Vagina (tissue), 2 donors: ENCODE measurements at places on chromosomes 2 and 18.

GRCh38 chr2:10659898-10660568, 29.7 kb downstream of the NOL10 start:
- no peak for DNase-seq

DNA sequence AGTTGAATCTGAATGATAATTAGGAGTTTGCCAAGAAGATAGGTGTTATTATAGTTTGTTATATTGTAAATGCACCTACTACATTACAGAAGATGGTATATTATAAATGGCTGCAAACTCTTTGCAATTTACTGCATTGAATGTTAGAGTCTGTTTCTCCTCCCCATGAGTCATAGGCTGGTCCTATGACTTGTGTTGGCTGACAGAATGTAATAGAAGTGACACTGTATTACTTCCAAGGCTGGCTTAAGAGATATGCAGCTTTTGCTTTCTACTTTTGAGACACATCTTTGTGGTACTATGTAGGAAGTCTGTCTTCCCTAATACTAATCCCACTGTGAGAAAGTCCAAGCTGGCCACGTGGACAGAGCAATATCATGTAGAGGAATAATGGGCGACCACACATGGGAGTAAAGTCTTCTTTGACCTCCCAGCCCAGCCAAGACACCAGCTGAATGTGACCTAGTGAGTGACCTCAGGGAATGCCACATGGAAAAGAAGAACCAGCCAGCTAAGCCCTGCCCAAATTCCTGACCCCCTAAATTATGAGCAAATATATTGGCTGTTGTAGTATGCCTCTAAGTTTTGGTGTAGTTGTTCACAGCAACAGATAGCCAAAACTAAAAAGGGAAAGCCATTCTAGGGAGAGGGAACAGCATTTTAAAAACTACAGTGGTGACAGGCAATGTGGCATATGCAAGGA, 6.8 kb upstream of the DDX1 start:
- DNase-seq = no peak

DNA sequence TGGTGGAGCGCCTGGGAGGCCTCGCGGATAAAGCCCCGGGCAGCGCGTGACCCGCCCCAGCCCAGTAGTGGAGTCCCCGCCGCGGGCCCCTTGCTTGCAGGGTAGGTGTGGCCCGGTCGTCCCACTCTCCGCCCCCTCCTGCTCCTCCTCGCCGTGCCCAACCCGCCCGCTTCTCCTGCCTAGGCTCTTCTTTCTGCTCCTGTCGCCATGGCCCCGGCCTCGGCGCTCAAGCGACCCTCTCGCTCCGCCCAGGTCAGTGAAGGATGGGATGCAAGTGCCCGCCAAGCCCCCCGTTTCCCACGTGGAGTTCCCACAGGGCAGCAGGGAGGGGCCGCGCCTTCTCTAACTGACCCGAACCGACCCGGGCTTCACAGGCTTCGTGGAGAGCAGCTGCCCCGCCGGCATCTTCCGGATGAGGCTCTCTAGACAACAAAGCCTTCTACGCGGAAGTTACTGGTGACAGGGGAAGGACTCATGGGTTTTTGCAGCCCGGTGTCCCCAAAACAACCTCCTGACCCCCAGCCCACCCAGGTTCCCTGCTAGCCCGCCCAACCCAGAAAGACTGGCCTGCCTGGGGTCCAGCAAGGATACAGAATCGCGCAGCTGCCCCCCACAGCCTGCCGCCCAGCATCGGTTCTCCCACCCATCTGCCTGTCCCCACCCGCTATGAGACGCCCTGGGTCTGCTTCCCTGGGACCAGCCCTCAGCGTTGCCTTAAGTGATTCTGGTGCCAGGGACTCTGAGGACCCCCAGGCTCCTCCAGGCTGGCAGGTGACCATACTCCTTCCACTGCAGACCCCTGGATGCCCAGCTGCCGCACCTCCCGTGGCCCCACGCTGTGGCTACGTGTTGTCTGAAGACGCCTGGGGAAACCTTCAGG, 32.8 kb downstream of the TTC32 start:
- no peak for DNase-seq

DNA sequence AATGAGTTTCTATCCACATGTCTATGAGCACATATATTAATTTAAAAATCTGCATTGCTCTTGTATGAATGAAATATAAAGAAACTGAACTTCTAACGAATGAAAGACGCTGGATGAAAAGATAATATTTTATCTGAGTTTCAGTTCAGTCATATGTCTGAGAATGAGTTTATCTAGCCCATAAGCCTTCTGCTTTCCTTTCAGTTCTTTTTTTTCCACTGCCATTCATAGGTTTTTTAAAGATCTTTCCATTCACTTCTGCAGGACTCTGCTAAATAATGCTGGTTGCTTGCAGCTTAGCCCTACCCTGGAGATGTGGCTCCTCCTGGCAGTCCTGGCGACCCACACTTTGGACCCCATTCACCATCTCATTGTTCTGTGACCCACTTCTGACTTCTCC, 109.0 kb downstream of the BCL2 start:
- no peak for DNase-seq

DNA sequence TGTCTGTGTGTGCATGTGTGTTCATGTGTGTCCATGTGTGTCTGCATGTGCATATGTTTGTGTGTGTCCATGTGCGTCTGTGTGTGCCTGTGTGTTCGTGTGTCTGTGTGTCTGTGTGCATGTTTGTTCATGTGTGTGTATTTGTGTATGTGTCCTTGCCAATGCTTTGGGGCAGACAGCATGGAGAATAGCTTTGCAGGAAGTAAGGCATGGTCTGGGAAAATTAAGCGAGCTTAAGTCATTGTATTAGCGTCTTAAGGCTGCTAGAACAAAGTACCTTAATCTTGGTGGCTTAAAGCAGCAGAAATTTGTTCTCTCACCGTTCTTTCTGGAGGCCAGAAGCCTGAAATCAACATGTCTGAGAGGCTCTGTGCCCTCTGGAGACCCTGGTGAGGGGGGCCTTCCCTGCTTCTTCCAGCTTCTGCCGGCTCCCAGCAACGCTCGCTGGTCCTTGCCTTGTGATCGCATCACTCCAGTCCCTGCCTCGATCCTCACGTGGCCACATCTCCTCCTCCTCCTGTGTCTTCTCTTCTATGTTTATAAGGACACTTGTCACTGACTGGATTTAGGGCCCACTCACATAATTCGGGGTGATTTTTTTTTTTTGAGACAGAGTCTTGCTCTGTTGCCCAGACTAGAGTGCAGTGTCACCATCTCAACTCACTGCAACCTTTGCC, 3.8 kb downstream of the NEU2 start:
- no peak for DNase-seq

- DNase-seq = no peak
Measured at GRCh38 chr2:116269040-116269439, 1545.5 kb upstream of the DDX18 start.

DNA sequence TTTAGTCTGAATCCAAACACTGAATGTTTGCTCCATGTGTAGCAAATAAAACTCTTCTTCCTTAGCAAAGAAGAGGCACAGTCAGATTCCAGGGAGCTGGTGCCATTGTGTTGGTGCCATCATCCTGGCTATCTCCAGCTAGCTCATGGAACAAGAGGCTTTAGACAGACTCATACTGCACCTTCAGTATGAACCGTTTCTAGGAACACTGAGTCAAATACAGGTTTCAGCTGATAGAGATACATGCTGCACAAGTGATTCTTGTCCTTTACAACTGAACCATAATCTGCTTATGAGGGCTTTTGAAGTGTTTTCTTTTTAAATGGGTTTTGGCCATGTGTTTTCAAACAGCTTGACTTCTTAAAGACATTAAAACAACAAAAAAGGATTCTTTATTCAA, 57.9 kb downstream of the DYNC1I2 start:
- no peak for DNase-seq

DNA sequence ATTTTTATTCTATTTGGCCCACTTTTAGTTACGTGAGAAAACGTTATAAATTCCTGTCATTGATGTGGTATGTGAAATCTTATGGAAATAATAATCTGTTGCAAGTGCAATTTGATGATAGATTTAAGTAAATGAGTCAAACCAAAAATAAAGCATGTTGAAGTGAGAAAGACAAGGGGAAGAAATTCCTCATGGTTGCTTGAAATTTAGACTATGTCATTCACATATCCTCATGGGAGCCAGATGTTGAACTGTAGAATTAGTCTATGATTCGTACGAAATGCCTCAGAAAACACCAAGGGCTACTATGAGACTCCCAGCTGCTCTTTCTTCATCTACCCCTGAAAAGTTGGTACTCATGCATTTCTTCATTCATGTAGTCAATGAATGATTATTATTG, 55.7 kb downstream of the KLHL14 start:
- DNase-seq = no peak

GRCh38 chr2:62014102-62014501, 108.6 kb downstream of the COMMD1 start:
- no peak for DNase-seq

DNA sequence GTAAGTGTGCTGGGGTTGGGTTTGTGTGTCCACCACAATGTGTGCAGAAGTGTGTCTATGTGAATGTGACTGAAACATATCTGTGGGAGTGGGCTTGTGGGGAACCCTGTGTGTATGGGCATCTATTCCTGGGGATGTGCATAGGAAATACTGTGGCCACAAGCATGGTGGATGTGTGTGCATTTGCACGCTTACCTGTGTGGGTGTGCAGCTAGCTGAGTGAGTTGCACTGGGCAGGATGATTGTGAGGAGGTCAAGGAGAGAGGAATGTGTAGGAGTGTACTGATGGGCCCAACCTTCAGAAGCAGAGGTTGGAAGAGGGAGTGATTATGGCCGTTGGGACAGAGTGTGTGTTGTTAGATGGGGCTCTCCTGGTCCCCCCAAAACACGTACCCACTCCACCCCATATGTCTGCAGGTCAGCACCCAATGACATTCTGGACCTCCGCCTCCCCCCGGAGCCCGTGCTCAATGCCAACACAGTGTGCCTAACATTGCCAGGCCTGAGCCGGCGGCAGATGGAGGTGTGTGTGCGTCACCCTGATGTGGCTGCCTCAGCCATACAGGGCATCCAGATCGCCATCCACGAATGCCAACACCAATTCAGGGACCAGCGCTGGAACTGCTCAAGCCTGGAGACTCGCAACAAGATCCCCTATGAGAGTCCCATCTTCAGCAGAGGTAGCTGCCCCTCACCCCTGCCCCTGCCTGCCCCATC, 1.2 kb downstream of the WNT10A start:
- DNase-seq = no peak

DNA sequence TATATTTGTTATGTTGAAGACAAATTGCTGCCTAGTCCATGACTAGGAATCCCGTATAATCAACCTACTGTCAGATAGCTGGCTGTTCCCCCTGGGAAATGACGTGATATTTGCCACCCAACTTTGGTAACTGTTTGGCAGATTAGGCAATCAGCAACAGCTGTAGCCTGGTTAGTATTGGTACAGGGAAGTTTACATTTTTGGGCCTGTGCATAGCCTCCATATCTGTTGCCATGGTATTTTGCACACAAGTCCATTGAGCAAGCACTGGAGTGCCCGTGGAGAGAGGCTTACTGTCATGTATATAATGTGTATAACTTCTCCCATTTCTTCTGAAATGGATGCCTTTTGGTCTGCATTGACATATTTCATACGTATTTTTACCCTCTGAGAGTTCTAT, 27.7 kb downstream of the BIRC6 start:
- DNase-seq = no peak

DNA sequence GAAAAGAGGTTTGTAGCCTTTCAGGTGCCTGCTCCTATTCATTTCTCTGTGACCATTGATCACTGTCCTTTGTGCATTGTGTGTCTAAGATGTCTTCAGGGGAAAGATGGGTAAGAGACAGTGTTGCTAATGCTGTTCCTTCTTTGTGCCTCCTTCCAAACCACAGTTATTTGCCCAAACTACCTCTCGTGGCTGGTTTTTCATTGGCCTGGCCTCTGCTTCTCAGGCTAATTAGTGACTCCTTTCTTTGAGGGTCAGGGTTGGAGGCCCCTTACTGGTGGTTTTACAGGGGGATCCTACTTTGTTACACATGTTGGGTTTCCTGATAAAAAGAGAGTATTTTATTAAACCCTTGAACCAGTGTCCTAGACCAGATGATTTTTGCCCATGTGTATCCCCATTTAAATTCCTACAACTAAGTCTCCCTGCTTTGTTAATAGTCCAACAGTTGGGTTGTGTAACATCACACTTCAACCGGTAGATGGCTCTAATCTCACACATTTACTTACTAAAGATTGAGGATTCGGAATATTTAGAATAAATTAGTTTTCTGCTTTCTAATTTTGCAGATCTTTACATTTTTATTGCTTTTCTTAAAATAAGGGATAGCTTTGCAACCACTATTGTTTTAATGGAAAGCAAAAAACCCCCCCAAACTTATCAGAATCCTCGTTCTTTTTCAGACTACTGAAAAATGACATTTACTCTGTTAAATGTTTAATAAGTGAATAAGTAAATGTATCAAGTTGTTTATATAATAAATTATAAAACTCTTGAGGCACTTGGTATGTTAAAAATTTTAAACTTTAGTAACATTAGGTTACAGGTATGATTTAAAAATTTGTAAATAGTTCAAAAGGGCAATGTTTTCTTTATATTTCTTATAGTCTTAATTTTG, 2.4 kb downstream of the MARS2 start:
- no peak for DNase-seq

GRCh38 chr2:71602115-71602495, 148.7 kb downstream of the DYSF start:
- no peak for DNase-seq

GRCh38 chr18:36771245-36771644, 57.6 kb downstream of the TPGS2 start:
- DNase-seq = no peak

DNA sequence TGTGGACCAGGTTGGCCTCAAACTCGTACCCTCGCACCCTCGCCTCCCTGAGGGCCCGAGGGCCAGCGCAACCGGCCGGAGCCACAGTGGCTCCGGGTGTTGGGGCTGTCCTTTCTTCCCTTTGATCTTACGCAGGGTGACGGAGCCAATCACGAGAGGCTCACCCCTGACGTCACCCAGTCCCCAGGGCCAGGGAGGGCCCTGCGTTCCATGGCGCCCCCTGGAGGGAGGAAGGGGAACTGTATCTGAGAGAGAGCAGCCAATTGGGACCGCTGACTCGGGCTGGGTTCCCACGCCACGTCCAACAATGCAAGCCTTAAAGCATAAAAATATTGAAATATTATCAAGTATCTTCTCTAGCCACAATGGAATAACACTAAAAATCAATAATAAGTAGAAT, 432.8 kb upstream of the LRRTM4 start:
- DNase-seq = no peak

- no peak for DNase-seq
Measured at GRCh38 chr2:73256618-73256922, 22.5 kb downstream of the CCT7 start.

- DNase-seq = no peak
Measured at GRCh38 chr2:127313406-127313805, 19.5 kb upstream of the ERCC3 start.

- no peak for DNase-seq
Measured at GRCh38 chr2:98478088-98478551, 33.5 kb downstream of the INPP4A start.

- DNase-seq = no peak
Measured at GRCh38 chr2:241636182-241637017, 558 bp downstream of the THAP4 start.

DNA sequence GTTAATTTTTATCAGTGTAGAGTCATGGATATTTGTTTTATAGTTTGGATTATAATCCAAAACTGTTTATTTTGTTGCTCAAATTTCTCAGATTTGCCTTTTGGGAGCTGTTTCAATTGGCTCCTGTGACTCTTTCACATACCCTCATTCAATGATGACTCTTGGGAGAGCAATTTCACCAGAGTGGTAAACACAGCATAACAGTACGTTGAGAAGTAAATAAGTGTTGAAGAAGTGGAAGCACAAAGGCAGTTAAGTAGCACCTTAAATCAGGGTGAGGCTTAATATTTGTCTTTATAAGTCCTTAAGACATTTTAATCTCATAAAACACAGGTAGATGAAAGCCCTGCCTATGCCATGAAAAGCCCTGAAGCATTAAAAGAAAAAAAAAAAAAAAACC, 17.1 kb upstream of the SLC39A10 start:
- DNase-seq = no peak

GRCh38 chr2:225173909-225174308, 131.6 kb upstream of the DOCK10 start:
- DNase-seq = no peak
